ENCODE measurements at places on chromosomes 2 and 18.

GRCh38 chr18:74520096-74520833 lies 14.0 kb upstream of the CNDP1 start:
- DNase-seq = no peak

- no peak for DNase-seq
Measured at GRCh38 chr2:224155371-224155770, 116.3 kb upstream of the SERPINE2 start.

- DNase-seq = no peak
Measured at GRCh38 chr2:195337597-195337996, 319.4 kb upstream of the SLC39A10 start.

- DNase-seq = no peak
Measured at GRCh38 chr2:100563407-100564247, 834 bp downstream of the PDCL3 start.

- DNase-seq = no peak
Measured at GRCh38 chr18:79439628-79440023, 43.9 kb downstream of the NFATC1 start.

- DNase-seq = no peak
Measured at GRCh38 chr2:135151615-135152014, 99.5 kb downstream of the RAB3GAP1 start.

GRCh38 chr2:219946529-219946928 lies 319.1 kb downstream of the SLC4A3 start:
- DNase-seq = no peak

DNA sequence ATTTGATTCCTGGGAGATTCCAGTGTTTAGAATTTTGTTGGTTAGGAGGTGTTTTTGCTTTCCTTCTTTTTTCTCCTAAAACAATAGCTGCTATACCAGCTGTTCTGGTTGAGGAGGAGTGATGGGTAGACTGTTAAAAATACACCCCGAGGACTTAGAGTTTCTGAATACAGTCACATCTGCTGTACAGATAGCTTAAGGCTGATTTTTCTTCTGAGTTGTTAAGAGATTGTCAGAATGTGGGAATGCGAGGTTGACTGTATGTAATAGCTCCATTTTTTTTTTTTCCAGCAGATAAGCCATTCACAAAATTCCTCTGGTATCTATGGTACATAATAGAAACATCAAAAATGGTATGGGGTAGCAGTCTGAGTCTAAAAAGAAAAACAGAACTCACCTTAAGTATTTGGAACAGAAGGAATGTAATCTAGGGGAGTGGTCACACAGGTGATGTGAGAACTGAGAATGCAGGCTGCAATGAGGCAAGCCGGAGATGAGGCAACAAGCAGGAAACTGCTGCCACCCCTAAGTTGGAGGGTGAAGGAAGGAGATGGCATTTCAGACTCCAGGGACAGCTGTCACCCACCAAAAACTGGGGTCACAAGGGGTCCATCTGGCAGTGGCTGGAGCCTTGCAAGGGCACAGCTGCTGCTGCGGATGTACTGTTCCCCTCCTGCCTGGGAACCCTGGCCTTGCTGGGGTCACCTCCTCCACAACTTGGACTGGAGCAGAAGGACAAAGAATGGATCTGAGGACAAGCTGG lies 2.4 kb downstream of the DGKD start:
- DNase-seq = no peak

DNA sequence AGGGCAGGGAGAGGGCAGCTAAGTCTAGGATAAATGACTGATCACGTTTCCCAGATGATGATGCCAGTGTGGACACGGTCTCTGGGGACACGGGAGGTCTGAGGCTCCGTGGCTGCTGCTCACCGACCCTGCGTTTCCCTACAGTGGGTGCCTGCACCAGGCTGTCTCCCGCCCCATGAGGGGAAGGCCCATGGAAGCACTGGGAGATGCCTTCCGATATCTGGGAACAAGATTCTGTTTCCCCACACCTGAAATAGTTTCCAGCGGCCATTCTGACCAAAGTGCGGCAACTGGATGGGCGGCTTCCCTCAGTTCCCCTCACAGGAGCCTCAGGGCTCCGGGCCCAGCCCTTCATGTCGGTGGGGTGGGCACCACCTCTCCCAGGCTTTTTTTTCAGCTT lies 83.1 kb downstream of the EDAR start:
- no peak for DNase-seq

DNA sequence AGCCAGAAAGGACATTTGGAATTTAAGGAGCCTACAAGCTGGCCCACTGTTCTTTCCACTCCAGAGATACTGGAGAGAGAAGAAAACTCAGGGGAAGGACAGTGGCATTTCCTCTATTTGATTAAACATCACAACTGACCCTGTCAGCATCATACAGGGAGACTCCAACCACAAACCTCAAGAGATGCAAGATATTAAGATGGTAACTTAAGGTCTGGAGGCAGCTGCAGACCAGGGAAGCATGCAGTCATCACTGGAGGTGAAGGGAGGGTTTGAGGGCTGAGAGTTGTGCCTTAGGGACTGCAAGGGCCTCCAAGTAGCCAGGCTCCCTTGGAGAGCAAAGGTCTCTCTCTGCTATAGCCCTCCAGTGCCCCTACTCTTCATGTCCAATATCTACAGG lies 67.4 kb downstream of the RNF152 start:
- DNase-seq = no peak

DNA sequence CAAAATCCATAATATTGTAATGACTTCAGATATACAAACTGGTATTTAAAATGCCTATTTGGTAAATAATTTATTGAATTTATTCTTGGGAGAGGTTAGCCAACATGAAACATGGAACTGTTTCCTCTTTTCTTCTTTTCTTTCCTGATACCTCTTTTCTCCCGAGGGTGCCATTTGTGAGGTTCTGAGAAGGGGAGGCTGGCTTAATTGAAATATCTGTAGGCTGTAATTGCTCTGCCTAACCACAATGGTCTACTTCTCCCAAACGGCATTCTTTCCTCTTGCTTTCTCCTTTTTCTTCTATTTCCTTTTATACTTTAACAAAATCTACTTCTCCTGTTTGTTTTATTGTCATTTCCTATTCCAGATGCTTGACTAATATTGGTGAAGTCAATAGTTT lies 114.9 kb downstream of the TCF4 start:
- no peak for DNase-seq

Measured in stimulated activated CD8-positive, alpha-beta memory T cell treated with anti-CD3 and anti-CD28 coated beads, Interleukin-2, amount 100 ng/mL, for 48 hours (primary cell).